Nucleus accumbens (tissue), 56 donors: ENCODE measurements at places on chromosomes 13 and 19.
A peak's percentile ranks its signal among the peaks of the same experiment; 100 is the strongest.

GRCh38 chr13:27128825-27129627 is 42.6 kb downstream of the USP12 start:
- no peak for DNase-seq

DNA sequence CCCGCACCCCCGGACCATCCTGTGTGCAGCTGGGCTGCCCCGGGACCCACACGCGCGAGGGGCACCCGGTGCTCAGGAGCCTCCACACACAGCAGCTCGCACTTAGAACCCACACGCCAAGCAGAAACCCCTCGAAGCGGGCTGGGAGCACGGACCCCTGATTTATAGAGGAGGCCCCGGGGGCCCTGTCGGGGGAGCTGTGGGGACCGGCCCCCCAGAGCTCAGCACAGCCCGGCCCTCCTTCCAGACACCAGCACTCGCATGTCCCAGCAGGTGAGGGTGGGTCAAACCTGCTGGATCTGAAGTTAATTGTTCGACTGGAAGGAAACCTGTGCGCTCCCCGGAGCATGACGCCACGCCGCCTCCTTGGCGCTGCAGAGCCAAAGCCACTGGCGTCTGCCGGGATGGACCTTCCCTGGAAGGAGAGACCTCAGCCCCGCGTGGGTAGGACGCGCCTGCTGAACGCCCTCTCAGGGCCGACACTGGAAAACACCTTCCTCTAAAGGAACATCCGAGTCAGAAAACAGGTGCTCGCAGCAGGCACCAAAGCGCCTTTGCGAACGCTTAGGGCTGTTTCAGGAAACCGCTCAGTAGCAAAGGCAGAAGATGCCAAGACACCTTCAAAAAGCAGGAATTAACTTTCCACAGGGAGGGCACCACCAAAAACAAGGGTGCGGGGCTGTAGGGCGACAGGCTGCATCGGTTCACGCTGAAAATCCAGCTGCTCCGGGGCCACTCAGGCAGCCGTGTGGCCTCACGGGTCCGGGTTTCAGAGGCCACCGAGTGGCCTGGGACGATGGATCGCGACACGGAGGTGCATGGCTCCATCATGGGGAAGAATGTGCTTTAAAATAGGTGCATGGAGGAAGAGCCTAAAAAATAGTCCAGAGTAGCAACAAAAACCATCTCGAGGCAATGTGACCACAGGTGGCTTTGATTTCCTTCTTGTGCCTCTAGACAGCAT is 37.8 kb upstream of the GRTP1 start:
- no peak for DNase-seq

DNA sequence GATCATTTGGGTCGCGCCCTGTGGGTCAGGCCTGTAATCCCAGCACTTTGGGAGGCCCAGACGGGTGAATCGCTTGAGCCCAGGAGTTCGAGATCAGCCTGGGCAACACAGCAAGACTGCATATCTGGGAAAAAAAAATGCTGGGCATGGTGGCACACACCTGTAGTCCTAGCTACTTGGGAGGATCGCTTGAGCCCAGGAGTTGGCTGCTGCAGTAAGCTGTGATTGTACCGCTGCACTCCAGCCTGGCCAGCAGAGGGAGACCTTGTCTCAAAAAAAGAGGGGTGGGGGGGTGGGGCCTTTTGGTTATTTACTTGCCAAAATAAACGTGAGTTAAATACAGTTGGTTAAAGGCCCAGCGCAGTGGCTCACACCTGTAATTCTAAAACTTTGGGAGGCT is 9.8 kb upstream of the ZNF544 start:
- no peak for DNase-seq

- DNase-seq: no peak
Observed at GRCh38 chr19:1856698-1857603, 6.4 kb downstream of the KLF16 start.

GRCh38 chr19:6362027-6362350 is 658 bp downstream of the CLPP start:
- no peak for DNase-seq

DNA sequence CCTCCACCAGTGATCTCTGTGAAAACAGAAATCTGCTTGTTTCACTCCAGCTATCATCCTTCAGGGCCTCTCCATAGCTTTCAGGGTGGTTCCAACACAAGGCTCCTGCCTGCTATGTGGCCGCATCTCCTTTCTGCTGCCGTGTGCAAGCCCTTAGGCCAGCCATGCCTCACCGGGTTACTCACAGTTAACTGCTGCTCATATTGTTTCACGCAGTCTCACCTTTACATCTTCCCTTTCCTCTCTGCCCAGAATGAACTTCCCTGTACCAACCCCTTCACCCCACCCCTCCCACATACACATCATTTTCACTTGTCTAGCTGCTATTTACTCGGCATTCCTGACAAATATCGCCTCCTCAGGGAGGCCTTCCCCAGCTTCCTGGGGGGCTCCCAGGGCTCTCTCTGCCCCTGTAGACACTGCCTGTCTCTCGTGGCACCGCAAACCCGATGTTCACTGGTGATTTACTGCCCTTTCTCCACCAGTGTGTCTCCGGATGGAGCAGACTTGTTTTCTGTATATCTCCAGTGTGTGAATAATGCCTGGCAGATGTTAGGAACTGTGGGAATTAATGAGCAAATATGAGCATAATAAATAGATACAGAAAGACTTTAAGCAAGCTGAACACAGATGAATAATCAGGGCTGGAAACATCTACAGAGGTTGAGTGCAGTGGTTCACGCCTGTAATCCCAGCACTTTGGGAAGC is 39.3 kb upstream of the GPR183 start:
- no peak for DNase-seq

DNA sequence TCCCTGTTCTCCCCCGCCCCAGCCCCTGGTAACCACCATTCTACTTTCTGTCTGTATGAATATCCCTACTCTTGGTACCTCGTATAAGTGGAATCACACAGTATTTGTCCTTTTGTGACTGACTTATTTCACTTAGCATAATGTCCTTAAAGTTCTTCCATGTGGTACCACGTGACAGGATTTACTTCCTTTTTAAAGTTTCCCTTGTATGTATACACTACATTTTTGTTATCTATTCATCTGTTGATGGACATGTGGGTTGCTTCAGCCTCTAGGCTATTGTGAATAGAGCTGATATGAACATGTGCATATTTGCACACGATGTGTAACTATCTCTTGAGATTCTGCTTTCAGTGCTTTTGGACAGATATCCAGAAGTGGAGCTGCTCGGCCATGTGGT is 59.6 kb upstream of the GJB6 start:
- no peak for DNase-seq

- no peak for DNase-seq
Observed at GRCh38 chr13:91576590-91576989, 178.2 kb downstream of the GPC5 start.

DNA sequence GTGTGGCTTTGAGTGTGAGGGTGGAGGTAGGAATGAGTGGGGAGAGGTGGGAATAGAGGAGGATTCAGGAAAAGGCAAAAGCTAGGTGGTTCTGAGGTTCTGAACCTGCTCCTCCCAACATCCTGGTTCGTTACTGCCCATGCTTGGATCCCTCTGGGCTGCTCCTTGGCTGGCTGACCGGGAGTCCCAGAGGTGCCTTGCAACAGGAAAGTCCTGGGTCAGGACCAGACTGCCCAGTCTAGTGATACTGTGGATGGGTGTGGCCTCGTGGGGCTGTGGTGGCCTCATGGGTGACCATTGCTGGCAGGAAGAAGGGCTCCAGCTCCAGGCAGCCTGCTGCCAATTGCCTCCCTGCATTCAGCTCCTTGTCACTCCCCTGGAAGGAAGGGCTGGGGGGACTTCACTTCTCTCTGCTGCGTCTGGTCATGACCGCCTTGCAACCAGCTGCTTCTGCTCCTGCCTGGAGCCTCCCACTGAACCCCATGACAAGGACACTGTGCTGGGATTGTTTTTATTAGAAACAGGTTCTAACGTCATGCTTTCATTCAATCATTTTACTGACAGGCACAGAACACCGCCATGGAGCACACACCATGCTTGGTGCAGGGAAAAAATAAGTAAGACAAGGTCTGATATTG is 61.5 kb upstream of the UBL3 start:
- no peak for DNase-seq

GRCh38 chr19:27652281-27652680 is 1560.7 kb downstream of the UQCRFS1 start:
- no peak for DNase-seq

DNA sequence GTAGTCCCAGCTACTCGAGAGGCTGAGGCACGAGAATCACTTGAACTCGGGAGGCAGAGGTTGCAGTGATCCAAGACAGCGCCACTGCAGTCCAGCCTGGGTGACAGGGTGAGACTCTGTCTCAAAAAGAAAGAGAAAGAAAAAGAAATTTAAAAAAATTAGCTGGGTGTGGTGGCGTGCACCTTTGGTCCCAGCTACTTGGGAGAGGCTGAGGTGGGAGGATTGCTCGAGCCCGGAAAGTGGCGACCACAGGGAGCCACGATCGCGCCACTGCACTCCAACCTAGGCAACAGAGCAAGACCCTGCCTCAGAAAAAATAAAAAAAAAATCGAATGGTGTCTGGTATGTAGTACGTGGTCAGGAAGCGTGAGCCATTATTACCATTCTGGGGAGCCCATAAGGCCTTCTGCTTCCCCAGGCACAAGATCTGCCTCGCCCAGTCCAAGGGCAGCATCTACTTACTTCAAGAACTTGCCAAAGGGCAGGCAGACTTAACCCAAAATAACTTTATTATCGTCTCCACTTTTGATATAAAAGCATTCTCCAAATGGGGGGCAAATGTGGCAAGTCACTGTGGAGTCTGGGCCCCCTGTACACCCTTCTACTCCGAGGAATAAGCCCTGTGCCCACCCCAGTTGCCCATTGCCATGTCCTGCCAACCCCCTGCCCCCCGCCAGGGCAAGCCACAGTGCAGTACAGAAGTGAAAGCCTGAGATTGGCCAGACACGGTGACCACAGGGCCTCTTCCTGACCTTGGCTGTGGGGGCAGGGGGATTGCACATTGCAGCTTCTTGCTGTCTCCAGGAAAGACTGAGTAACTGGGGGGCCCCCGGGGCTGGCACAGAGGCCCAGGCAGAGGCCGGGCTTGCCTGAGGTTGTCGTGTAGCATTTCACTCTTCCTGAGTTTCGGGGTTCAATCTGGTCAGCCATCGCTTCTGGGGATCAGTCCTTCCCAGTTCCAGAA is 12.6 kb downstream of the CCL25 start:
- no peak for DNase-seq

DNA sequence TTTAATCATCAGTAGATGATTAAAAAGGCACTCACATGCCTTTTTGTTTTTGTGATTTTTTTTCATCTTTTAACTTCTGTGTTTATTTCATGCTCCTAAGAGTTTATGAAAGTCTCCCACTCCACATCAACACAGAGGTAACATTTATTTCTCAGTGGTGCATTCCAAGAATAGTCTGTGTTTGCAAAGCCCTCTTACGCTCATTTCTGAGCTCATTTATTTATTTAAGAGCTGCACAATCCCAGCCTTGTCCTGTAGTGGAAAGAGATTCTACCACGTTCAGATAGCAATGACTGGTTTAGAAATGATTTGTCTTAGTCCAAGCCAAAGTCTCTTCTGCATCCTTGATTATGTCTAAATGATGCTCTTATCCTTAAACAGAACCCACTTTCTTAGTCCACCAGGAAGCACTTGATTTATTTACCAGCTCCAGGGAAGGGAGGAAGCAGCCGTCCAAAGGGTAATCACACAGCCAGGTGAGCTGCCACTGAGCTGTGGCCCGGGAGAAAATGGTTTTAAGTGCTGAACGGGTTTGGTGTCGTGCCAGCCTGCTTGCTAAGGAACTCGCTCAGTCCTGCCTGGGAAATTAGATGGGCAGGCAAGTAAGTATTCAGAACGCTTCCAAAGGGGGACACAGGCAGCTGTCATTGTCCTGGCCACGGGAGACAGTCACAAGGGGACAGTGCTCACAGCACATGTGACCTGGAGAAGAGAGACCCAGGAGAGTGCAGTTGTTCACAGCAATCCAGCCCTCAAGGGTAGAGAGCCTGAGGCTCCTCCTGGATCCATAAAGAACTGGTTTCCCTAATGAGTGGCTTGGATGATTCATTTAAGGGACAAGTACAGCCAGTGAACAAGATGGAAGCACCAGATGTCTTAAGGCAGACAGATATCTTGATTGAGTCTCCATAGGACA is 131.8 kb upstream of the WASF3 start:
- DNase-seq: no peak

- no peak for DNase-seq
Observed at GRCh38 chr13:39036212-39036611, 1.7 kb downstream of the PROSER1 start.

- peak; percentile 50 for DNase-seq
Observed at GRCh38 chr19:47228937-47229675, 1.9 kb downstream of the BBC3 start.

- DNase-seq: no peak
Observed at GRCh38 chr13:74629985-74630384, 495.8 kb upstream of the KLF12 start.

DNA sequence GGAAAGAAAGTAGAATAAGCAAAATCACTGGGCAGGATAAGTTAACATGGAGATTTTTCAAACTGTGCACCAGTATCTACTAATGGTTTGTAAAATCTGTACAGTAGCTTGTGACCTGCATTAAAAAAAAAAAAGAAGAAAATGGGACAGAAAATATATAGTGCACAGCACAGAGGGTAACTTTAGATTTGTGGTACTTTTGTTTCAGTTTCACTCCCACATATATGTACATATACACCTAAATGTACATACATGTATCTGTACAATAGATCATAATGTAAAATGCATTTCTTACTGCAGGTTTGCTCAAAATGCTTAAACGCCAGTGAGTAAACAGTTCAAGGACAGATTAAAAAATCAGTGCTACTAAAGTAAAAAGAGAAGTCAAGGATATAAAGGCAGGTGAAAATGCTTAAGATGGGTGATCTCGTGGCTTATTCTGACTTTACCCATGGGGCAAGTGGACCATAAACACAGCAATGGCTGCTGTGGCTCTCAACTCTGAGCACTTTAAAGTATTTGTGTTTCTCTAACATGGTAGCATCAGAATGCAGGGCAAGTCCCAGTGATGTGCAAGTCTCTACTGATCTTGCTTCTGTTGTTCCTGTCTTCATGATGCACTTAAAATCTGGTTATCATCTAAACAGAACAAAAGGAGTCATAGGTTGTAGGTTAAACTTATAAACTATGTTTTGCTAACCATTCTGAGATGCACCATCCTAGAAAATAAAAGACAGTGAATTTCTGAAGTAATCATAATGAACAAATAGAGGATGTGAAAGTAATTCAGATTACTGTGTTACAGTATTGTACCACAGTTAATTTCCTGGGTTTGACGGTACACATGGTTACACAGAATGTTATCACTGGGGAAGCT is 112.3 kb downstream of the MIPEP start:
- no peak for DNase-seq

- no peak for DNase-seq
Observed at GRCh38 chr19:57800696-57801095, 14.0 kb downstream of the ZNF552 start.

DNA sequence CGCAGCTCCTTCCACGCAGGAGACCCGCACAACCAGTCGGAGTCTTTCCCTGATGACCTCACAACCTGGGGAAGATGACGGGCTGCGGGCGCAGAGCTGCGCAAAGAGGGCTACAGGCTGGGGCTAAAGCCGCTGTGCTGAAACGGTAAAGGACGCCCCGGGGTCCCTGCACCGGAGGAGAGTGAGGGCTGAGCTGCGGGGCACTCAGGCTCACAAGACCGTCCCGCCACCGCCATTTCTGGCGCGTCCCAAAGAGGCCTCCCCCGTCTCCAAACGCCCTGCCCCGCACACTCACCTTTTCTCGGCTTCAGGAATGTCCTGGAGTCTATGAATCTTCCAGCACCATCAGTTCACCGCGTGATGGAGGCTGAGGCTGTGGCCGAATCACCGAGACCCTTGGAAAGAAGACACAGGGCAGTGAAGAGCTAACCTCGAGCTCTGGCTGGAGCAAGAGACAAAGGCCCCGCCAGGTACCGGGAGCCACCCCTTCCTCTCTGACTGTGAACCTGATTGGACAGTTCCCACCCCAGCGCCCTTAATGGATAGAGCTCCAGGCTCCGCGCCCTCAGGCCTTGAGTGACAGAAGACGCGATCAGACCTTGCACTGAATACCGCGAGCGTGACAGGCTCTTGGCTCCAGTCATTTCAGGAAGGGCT is 41.8 kb upstream of the ZNF429 start:
- DNase-seq: no peak
